ENCODE measurements at places on chromosomes 4 and X. TPM values are rescaled to one million over a fixed set of nuclear protein-coding genes. Genes with fewer than 3 reads are reported as not detected.

DNA sequence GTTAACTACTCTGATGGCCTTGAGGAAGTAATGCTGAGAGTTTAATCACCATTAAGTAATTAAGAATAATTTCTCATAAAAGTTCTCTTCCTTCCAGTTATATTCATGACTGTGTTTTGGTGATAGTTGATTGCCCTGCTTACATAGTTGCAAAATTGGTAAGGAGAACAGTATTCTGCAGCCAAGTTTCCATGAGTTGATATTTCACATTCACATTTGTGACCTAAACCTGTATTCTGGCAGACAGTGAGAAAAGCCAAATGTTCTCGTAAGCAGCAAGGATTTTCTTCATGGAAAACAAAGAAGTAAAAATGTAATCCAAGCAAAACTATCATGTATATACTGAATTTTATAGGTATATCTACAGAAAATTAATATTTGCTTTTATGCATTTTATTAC is 187.8 kb upstream of the NUDT6 start:
- DNase-seq, result no peak

GRCh38 chr4:17810260-17811077 is at the start of the genes DCAF16 and NCAPG:
Gene DCAF16 (minus strand): TSS chr4:17810757. CDS start chr4:17804141, 6,616 bp downstream.
Gene NCAPG (plus strand): TSS chr4:17810979. CDS start chr4:17811078, 99 bp downstream.
- peak; percentile 99 for DNase-seq

DNA sequence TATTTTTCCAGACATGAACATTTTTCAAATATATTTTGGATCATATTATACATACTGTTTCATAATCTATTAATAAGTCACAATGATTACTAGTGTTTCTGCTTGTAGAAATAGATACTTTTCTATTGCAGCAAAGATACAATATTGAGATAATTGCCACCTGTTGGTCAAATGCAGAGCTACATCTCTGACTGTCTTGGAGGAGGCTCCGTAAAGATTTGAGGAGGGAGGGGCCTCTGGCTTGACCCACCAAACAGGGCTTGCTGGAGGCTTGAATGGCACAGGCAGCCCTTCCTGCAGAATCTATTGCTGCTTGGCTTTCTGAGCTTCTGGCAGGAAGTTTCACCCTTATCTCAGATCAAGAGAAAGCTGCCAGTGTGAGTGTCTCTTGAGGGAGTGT is 99.3 kb upstream of the ARMCX2 start:
- DNase-seq, result no peak

GRCh38 chrX:120111611-120112010 is 4.1 kb downstream of the RHOXF1 start:
- DNase-seq, result no peak

DNA sequence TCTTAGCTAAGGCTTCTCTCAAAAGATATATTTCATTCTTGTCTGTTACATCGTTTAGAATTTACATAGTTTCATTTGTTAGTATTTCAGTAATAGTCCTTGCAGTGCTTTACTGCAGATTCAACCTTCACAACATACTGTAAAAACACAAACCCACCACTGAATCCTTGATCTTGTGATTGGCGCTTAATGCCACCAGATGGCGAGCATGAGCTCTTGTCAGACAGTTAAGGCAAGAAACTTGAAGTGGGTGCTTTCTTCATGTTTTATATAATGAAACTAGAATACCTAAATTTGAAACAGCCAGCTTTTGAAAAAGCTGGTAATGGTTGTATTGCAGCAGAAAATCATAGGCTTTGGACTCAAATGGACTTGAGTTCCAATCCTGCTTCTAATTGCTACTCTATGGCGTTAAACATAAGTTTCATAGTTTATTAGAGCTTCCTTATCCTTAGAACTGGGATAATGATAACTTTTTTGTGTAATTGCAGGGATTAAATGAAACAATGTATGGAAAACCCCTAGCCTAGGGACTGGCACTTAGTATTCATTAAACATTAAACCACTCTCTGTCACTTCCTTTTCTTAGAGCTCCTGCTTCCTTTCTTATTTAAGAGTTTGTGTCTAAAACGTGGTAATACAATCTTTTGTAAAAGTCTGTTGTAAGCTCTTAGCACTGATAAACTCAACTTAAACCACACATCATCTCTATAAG is 95.1 kb downstream of the USP9X start:
- peak; percentile 11 for DNase-seq

- DNase-seq, result no peak
Measured at GRCh38 chr4:76879731-76880364, 18.1 kb downstream of the SOWAHB start.

DNA sequence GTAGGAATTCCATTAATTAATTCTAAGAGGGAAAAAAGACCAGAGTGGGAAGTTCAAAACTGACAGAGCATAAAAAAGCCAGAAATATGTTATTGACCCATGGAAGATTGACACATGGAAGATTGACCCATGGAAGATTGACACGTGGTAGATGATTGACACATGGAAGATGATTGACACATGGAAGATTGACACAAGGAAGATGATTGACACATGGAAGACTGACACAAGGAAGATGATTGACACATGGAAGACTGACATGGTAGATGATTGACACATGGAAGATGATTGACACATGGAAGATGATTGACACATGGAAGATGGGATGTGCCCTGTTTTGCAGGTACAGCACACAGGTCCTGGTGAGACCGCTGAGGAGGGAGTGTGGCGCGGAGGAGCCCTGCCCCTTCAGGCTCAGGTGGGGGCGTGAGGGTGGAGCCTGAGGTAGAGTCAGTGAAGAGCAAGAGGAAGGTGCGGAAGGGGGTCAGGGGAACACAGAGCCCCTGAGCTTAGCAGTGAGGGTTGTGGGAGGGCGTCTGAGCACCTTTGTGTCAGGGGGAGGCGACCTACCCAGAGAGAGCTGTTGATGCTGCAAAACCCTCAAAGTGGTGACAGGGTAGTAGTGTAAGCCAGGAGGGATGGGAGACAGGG is 15.8 kb upstream of the PDE6B start:
- no peak for DNase-seq

- no peak for DNase-seq
Measured at GRCh38 chr4:85860066-85860740, 385.3 kb downstream of the ARHGAP24 start.

DNA sequence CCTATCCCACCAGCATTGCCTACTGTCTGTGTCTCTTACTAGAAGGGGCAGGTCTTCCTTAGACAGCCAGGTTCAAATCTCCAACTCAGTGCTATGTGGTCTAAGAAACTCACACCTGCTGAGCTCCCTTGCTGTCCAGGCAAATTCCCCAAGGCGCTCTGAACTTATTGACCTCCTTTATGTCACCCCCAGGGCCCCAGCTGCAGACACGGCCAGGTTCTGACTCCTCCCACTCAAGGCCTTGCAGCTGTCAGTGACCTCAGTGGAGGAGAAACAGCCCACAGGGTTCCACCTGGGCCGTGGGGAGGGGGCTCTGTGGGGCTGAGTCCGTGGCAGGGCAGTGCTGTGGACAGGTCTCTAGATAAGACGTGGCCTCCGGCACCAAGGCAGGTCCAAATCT is 42.1 kb upstream of the PSAPL1 start:
- DNase-seq, result no peak

DNA sequence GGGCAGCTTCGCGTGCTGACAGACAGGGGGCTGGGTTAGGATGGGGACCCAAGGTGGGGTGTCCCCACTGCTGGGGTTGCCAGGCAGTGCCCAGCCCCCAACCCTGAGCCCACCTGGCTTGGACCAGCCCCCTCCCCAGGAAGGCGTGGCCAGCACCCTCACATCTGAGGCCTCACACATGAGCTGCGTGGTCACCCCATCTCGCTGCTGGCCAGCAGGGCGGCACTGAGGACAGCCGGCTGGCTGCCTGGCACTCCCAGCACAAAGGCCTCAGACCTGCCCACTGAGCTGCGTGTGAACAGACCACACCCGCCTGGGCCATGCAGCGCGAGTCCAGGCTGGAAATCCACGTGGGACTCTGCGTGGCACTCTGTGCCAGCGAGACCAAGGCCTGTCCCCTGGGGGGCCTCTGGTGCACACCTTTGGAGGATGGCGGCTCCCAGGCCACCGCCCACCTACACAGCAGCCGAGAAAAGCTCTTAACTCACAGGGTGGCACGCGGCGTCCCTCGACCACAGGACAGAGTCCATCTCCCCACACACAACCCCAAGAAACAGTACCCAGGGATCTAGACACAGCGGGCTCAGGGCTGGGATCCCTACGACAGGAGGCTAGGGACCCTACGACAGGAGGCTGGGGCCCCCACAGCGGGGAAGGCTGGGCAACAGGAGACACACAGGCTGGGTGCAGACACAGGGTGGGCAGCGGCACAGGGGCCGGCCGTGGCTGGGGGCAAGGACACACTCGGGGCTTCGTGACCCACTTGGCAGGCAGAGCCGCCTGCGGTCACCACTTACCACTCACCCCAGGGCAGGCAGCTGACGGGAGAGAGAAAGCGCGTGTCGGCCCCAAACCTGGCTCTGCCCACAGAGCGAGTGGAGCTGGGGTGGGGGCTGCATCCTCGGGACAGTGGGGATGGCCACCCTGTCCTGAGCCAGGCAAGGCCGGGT is 9.8 kb downstream of the DGKQ start:
- DNase-seq, result no peak

DNA sequence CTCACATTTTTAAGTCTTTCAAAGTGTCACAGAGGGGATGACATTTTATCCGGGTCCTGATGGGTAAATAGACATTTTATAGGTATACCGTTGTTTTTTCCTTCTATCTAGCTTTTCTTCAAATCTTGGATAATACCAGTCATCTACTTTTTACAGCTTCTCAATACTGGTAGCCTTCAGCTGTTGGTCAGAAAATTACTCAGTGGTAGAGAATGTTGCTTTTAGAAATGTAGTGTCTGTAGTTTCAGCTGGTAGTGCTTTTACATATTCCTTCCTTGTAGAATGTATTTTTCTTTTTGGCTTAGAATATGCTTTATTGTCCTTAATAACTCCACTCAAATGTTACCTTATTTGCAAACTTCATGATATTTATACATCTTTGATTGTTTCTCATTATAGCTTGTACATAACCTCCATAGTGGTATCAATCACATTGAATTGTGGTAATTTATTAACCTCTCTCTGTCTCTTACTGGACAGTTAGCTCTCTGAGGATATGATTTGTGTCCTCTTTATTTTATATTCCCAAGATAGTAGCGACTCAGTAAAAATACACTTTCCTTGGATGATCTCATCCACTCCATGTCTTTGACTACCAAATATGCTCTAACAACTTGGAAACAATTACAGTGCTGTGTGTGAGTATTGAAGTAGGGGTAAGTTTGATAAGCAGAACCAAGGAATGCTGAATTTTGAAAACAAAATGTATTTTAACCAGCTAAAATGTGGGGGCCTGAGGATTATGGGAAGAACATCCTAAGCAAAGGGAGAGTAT is 53.8 kb downstream of the RAP1GDS1 start:
- DNase-seq, result no peak

GRCh38 chr4:36316607-36317006 is 35.2 kb downstream of the DTHD1 start:
- no peak for DNase-seq

Gene SH3D19
- not detected for total RNA-seq

Gene PQBP1
- 68.8 TPM for total RNA-seq

Gene CFAP47
- total RNA-seq, result not detected

Gene ADGRG4
- not detected for total RNA-seq

Gene SPANXN4
- total RNA-seq, result not detected

Gene FGB
- total RNA-seq, result not detected

Gene FRG1
- total RNA-seq, result 38.8 TPM

Gene WNK3
- total RNA-seq, result 0.21 TPM

Gene GDPD2
- total RNA-seq, result not detected

Gene CXCL3
- total RNA-seq, result 1.5 TPM

Gene TIGD2
- total RNA-seq, result 3.1 TPM

Gene HS3ST1
- not detected for total RNA-seq

Gene FGFRL1
- total RNA-seq, result 30.1 TPM

Gene ADAMTS3
- total RNA-seq, result not detected

Gene NUDT10
- total RNA-seq, result not detected

Measured in T-helper 17 cell (primary cell).